Motor neuron (in vitro differentiated cells): ENCODE measurements at places on chromosomes 13 and 19. TPM values are rescaled to one million over a fixed set of nuclear protein-coding genes. Genes with fewer than 3 reads are reported as not detected.
A peak's percentile ranks its signal among the peaks of the same experiment; 100 is the strongest.

DNA sequence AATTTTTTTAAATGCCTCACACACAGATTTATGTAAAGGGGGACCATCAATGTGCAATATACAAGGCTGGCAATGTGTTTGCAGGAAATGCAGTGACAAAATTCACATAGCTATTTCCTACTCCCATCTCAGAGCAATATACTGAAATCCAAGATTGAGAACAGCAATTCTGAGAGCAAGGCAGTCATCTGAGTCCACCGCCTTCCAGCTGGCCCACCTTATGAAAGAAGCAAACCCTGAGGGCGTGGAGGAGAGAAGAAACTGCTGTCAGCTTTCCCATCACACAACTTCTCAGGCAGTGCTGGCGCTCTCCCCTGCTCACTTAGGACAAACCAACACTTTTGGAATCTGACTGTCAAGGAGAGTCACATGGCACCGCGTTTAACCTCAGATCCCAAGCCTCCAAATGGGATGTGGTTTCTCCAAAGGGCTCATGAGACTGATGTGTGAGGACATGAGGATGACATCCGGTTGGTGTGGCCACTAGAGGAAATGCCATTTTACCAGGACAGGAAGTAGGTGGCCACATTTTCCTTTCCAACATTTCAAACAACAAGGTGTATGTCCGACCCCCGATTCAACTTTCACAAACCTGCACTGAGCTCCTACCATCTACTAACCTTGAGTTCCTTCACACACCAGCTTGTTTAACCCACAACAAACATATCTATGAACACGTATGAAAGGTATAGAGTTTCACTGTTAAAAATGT lies 3.7 kb upstream of the DOCK9 start:
- ATAC-seq, result no peak

GRCh38 chr13:98428256-98428966 lies 148.5 kb downstream of the STK24 start:
- ATAC-seq, result no peak

GRCh38 chr13:43408274-43408673 lies 378.5 kb downstream of the ENOX1 start:
- no peak for ATAC-seq

GRCh38 chr13:23460309-23460708 lies 26.8 kb upstream of the SACS start:
- no peak for ATAC-seq

- ATAC-seq, result no peak
These were observed 113.3 kb downstream of the SIPA1L3 start for GRCh38 chr19:38020311-38020710.

GRCh38 chr13:102440259-102440936 lies 38.5 kb upstream of the FGF14 start:
- ATAC-seq, result no peak

DNA sequence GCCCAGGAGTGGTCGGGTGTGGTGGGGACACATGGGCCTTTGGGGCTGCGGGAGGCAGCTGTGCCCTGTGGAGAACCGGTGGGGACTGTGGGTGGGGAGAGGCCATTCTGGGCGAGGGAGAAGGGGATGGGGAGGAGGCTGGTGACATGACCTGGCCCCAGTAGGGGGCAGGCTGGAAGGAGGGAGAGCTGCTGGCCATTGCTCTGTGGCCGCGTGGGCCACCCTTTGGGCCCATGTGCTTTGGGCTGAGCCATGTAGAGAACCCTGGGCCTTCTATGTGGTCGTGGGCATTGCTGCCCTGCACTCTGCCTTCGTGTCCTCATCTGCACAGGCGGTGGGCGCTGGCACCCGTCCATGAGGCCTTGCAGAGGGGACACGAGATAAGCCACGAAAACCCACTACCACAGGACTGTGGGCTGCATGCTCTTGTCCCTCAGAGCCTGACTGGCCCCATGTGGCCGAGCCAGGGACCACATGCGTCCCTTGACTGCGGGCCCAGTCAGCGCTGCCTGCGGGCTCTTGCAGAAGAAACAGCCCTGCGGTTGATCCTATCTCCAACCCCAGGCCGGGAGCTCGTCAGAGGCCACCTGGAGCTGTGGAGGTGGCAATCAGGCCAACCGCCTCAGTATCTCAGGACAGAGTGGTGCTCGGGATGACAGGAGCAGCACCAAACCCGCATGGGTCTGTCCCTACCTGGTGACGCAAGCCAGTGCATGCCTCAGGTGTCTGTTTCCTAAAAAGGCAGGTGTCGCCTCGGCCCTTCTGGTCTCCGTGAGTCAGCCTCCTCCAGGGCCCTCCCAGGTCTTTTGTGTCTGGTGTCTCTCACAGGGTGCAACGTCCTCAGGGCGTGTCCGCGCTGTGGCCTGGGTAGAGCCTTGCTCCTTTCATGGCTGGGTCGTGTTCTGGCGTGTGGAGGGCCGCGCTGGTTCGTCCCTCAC lies 14.3 kb downstream of the FZR1 start:
- no peak for ATAC-seq

DNA sequence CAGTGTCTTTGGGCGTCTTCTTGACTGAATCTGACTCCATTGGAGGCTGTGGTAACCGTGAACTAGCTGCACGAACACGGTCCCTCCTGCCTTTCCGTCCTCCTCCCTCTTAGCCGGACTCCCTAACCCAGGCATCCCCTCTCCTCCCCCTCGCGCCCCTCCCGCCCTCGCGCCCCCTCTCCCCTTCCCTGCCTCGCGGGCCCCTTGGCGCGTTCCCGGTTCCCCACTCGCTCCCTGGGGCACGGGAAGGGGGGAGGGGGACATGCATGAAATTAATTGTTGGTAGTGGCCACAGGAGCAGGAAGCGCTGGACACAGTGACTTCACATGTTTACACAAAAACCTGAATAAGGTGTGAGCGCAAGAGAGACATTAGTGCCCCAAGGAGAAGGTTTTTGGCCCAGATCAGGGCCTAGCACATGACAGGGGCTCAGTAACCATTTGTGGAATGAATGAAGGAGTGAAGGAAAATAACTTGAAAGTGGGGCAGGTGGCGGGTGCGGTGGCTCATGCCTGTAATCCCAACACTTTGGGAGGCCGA lies 279 bp downstream of the DMRTC2 start:
- ATAC-seq, result no peak

DNA sequence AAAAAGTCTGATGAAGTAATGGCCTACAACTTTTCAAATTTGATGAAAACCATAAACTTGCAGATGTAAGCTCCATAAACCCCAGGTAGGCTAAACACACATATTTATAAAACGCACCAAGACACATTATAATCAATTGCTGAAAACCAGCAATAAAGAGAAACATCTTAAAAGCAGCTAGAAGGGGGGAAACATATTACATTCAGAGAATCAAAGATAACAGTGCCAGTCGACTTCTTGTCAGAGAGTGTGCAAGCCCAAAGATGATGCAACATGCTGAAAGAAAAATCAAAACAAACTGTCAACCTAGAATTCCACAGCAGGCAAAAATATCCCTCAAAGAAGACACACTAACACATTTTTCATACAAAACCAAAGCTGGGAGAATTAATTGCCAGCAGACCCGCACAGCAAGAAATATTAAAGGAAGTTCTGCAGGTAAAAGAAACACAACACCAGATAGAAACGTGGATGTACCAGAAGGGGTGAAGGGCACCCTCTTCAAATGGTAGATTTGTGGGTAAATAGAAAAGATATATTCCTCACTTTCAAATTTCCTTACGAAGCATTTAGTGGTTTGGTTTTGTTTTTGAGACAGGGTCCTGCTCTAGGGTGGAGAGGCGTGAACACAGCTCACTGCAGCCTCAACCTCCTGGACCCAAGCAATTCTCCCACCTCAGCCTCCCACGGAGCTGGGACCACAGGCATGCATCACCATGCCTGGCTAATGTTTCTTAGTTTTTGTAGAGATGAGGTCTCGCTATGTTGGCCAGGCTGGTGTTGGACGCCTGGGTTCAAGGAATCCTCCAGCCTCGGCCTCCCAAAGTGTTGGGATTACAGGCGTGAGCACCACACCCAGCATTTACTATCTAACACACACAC lies 16.5 kb upstream of the ATP1A3 start:
- ATAC-seq, result no peak

DNA sequence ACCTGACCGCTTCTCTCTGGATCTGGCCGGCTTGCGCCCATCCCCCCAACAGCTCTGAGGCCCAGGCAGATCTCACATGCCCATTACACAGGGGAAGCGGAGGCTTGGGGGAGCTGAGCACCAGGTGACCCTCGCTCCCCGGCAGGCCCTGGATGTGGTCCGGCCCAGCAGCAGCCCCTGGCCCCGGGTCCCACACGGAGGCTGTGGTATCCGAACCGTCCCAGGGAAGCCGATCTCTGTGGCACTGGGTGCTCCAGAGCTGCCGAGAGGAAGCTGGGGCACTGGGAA lies 27.7 kb downstream of the SBNO2 start:
- no peak for ATAC-seq

- ATAC-seq, result no peak
These were observed 186.2 kb downstream of the RGCC start for GRCh38 chr13:41643507-41643906.

- peak; percentile 12 for ATAC-seq
These were observed 10.2 kb upstream of the ILF3 start for GRCh38 chr19:10643968-10644259.

GRCh38 chr19:46634045-46634655 lies 1.9 kb downstream of the GNG8 start:
- peak; percentile 40 for ATAC-seq

DNA sequence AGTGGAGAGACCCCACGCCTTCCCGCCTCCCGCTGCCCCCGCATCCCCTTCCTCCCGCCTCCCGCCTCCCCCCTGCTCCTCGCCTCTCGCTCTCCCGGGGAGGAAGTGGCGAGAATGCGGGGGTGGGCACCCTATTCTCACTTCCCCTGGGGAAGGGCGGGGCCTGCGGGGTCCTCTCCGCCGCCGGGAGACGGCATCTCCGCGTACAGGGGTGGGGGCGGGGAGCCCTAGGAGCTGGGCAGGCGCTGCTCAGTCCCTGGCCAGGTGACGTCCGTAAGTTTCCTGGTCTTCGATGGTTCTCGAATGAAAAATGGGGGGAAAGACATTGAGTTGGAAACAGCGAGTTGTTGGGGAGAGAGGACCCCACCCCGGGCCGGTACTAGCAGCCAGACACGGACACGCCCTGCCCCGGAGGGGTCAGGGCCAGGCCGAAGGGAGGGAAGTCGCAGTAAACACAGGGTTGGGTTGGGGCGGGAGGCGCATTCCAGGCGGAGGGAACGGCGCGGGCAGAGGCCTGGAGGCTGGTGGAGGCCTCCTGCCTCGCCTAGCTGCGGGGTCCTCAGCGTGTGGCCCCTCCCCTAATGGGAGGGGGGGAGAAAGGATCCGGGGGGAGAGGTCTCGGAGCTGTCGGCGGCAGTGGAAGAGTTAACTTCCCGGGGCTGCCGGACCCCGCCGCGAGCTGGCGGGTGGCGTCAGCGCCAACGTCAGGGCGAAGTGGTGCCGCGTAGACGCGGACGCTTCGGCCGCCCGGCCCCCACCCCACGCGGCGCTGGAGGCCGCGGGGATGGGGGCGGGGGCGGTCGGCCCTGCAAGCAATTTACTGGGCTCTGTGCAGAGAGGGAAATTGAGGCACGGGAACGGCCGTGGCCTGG lies 10.4 kb upstream of the JUND start:
- ATAC-seq, result peak; percentile 69

DNA sequence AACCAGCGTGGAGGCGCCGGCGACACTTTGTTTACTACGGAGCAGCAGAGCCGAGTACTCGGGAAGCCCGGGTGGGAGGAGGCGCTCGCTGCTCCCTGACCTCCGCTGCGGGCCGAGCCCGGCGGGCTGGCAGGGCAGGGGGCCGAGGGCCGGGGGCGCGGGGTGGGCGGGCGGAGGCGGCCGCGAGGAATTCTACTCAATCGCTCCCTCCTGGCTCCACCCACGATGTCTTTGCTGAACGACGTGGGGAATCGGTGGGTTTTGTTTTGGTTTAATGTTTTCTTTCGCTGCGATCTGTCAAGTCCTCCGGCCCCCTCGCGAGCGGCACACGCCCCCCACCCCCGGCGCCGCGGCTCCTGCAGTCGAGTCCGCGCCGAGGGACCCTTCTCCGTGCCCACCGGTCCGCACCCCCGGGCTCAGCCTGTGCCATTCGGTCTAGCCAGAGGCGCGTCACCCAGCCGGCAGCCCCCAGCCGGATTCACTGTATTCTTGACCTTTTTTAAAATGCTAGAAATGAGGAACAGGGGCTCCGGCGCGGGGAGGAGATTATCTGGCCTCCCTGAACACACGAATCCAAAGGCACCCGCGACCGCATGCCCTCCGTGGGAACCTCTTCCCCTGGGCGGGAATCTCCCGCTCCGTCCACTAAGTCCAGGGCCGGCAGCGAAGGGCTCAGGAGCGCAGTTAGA lies 636 bp upstream of the FOXO1 start:
- ATAC-seq, result peak; percentile 76

GRCh38 chr19:31491242-31491641 lies 142.0 kb upstream of the TSHZ3 start:
- no peak for ATAC-seq

GRCh38 chr19:58569943-58570670 lies 3.0 kb downstream of the MZF1 start:
- no peak for ATAC-seq

GRCh38 chr19:518598-519231 lies 11.4 kb downstream of the TPGS1 start:
- ATAC-seq, result no peak

DNA sequence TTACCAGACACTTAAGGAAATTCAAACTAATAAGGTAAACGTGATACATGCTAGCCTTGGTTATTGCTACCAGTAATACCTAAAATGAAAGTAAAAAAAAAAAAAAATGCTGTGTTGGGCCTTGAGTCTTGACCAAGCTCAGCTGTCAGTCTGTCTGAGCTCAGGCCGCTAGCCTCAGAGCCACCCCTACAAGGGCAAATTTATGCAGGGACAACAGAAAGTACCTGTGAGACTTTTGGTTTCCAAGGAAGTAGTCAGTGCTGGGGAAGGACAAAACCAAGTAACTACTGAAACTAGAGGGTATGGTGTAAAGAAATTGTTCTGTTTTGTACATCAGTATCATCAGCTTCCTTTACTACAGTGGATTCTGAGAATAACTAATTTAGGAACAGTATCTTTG lies 134.3 kb upstream of the SLITRK5 start:
- ATAC-seq, result no peak

DNA sequence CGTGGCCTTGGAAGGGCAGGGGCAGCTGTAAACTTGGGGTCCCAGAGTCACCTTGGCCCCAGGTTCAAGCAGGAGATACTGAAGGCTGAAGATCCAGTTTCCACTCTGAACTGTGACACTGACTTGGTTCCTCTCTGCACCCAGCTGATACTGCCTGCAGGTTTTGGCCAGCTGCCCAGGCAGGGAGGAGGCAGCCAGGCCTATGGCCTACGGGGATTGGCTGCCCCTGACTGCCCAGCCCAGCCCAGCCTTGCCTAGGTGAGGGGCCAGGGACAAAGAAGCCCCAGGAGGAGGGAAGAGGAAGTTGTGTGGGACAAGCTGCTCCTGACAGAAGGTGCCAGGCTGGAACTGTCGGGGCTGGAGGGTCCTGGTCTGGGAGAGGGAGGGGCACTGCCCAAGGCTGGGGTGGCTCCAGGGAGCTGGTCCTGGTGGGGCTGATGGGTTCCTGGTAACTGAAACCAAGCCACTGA lies 51.7 kb upstream of the CYP4F8 start:
- ATAC-seq, result peak; percentile 93

Gene PDX1
- 0.13 TPM in 1 of 2 replicates, not detected in the other for total RNA-seq

Gene APOC4
- total RNA-seq, result not detected in 2 replicates

Gene GPC5
- 1.9 and 2.7 TPM in 2 replicates for total RNA-seq

Gene CEACAM7
- total RNA-seq, result 0.39 TPM in 1 of 2 replicates, not detected in the other

Gene CACNG7
- 9.7 and 10.0 TPM in 2 replicates for total RNA-seq

Gene KCNN4
- total RNA-seq, result 0.11 and 0.31 TPM in 2 replicates

Gene DIRAS1
- total RNA-seq, result 9.6 and 9.7 TPM in 2 replicates

Gene FGF9
- 7.6 and 8.6 TPM in 2 replicates for total RNA-seq

Gene PLK5
- 0.16 and 0.27 TPM in 2 replicates for total RNA-seq

Gene OR4F17
- total RNA-seq, result 0.18 and 0.21 TPM in 2 replicates
